ENCODE measurements at places on chromosomes 5 and 9.
A peak's percentile ranks its signal among the peaks of the same experiment; 100 is the strongest.

- DNase-seq = no peak
These were observed 333.4 kb downstream of the ICE1 start for GRCh38 chr5:5755888-5756287.

- DNase-seq = no peak
These were observed 153.0 kb upstream of the COL5A1 start for GRCh38 chr9:134488331-134489280.

- DNase-seq = no peak
These were observed 245.3 kb downstream of the SH3GL2 start for GRCh38 chr9:17824191-17824590.

DNA sequence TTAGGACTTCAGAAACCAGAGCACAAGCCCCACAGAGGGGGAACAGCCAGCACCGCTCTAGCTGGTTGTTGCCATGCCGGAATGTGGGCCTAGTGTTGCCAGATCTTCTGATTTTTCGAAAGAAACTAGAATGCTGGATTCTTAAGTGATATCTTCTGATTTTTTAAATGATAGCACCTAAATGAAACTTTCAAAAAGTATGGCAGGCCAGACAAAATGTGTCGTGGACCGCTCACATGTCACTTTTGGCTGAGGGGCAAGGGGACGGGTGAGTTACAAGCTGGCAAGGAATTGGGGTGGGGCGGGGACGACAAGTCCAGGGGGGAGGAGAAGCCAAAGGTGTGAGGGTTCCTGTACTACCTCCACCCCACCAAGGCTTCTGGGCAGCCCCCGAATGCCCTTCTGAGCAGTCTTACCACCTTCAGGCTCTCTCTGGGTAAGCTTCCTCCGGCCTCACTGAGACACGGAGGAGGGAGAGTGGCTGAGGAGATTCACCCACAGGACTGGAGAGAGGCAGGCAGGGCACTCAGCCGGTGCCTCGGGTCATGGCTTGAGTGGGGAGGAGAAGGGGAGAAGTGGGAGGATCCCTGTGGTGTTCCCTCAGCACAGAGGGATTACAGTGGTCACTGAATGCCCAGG lies 10.3 kb downstream of the B4GALT7 start:
- DNase-seq = no peak

- DNase-seq = no peak
These were observed 16.0 kb downstream of the MVB12B start for GRCh38 chr9:126342621-126343031.

DNA sequence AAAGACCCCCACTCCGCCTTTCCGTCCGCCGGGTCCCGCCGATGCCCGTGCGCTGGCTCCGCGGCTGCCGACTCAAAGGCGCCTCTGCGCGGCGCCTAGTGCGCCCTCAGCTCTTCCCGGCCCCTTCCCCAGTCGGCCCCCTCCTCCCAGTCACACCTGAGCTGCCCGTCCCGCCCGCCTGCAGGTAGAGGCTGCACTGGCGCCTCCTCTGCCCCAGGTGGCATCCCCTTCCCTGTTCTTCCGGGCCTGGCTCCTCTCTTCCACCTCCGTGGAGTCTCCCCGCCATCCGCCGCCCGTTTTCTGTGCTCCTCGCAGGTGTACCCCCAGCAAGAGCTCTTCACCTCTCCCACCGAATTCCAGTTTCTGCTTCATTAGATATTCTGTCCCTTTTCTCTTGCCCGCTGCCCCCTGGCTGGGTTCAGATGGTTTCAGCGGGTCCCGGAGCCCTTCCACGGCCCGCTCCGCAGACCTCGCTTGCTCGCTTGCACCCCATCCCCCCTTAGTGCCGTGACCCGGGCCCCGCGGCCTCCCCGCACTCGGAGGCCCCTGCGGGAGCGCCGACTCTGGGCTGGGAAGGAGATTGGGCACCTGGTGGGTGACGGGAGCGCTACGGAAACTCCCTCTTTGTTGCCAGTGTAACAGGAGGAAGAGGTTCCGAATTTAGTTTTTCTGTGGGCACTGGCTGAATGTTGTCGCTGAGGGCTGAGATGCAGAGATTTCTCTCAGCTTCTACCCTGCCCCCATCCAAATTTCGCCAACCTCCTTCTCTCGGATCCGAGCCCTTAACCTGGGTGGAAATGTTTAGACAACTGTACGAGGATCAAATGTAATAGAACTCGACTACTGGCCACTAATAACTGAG lies 809 bp downstream of the SLC44A1 start:
- peak; percentile 38 for DNase-seq

DNA sequence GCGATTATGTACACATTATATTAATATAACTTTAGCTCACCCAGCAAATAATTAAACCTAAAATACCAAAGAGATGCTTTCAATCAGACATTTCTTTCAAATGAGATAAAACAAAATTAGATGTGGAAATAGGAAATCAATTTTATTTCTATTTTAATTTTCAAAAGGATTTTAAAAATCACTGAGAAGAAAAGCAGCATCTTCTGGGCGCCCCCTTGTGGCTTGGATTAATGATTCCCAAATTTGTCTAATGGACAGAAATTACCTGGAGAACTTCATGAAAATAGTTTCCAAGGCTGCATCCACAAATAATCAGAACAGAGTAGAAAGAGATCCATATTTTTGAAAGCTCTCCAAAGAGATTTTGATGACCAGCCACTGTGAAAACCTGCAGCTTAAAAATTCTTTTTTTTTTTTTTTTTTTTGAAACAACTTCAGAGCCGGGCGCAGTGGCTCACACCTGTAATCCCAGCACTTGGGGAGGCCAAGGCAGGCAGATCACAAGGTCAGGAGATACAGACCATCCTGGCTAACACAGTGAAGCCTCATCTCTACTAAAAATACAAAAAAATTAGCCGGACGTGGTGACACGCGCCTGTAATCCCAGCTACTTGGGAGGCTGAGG lies 50.9 kb upstream of the CEMIP2 start:
- peak; percentile 33 for DNase-seq

- DNase-seq = no peak
These were observed 3.8 kb upstream of the PDCL start for GRCh38 chr9:122832194-122832593.

- no peak for DNase-seq
These were observed 1.8 kb downstream of the NUDT2 start for GRCh38 chr9:34331196-34331595.

- no peak for DNase-seq
These were observed 11.4 kb upstream of the ZDHHC12 start for GRCh38 chr9:128735373-128735772.

DNA sequence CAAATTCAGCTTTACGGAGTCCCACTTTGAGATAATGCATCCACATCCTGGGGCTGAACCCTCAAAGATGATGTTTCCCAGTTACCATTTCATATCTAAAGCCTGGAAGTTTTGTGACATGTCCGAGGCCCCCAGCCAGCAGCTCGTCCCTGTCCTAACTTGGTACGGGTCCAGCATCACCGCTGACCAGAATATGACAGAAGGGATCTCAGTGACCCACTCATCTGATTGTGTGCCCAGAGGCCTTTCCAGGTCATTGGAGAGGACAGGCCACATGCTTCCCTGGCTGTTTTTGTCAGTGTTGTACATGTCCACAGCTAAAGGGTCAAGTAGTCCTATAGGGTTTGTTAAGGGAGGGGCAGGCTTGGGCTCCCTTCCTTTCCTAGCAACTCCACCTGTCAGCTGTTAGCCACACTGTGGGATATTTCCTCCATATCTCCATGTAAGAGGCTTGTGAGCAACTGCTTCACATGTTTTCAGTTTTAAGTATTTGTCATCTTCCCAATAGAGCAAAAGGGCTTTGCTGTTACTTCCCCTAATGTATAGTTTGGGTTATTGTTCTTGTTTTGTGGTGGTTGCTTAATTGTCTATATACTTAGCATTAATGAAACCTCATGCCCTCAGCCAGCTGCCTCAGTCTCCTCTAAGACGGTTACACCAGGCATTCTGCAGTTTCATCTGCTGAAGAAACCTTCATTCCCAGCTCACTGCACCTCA lies 33.4 kb downstream of the SECISBP2 start:
- no peak for DNase-seq

DNA sequence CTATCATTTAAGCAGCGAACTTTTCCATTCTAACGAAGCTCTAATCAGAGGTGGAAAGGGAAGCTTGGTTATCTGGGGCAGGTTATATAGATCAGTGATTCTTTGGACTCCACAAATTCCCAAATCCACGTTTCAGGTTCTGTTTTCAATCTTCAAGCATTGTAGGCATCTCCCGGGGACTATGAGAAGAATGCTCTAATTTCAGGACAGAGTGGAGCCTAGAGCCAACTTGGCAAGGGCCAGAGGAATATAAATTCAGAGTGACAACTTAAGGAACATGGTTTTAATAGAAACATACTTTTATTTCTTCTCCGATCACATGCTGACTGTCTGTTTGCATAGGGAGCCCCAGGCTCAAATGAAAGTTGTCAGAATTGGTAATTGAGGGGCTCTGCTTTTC lies 514.0 kb upstream of the KLF4 start:
- no peak for DNase-seq

DNA sequence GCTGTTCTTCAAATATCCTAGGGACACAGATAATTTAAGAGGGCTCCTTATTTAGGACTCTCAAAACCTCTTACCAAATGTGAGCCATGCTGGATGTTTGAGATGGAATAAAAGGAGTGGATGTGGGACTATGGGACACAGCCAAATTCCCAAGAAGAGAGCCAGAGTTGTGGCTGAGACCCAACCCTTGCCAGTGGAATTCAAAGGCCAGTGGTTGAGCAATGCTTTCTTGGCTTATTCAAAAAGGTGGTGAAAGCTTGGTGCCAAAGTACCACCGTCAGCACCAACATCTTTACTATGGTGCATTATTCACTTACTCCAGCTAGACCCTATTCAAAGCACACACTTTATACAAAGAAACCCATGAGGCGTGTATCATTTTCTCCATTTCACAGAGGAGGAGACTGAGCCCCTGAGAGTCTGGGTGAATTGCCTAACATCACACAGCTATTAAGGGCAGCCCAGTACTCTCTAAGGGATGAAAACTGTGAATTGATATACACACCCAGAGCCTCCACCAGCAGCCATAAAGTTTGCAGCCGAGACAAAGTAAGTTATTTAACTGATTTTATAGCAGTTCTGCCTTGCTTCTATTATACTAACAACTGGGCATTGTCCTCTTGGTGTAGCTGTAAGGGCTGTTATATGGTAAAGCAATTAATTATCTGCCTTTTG lies 391.7 kb downstream of the ACTL7B start:
- no peak for DNase-seq

GRCh38 chr5:142324136-142324870 lies 518 bp downstream of the SPRY4 start:
- peak; percentile 10 for DNase-seq

- DNase-seq = no peak
These were observed 33.5 kb upstream of the APC start for GRCh38 chr5:112703866-112704820.
